ENCODE measurements at places on chromosomes 2 and 18. TPM values are rescaled to one million over a fixed set of nuclear protein-coding genes. Genes with fewer than 3 reads are reported as not detected.
A peak's percentile ranks its signal among the peaks of the same experiment; 100 is the strongest.

Gene CRYBA2
- not detected for total RNA-seq

Gene IL1RL1
- total RNA-seq, result 0.26 TPM

DNA sequence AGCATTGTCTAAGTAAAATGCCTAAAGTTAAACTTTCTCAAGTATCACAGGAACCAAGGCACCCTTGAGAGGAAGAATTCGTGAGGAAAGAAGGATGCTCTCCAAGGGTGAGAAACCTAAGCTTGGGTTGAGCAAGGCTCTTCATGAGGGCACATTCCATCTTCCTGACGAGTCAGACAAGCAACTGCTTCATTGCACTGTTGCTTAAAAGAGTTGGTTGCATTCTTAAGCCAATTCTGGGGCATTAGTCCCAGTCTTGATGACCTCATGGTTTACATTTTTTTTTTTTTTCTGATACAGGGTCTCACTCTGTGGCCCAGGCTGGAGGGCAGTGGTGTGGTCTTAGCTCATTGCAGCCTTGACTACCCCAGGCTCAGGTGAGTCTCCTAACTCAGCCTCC, 237.5 kb downstream of the ACTR3 start:
- H3K27ac ChIP-seq, result no peak overlapping the region
- H3K4me3 ChIP-seq, result no peak overlapping the region
- H3K36me3 ChIP-seq, result no peaks in the 10 kb centered on the region
- DNase-seq, result no peak

GRCh38 chr2:134683561-134684112, 35.2 kb downstream of the TMEM163 start:
- H3K36me3 ChIP-seq, result no peaks in the 10 kb centered on the region
- peak; percentile 43 for DNase-seq
- peaks cover 37% of the 10 kb centered on the region for H3K4me1 ChIP-seq
- H3K27me3 ChIP-seq, result peaks cover 2% of the 10 kb centered on the region
- no peak overlapping the region for H3K27ac ChIP-seq

DNA sequence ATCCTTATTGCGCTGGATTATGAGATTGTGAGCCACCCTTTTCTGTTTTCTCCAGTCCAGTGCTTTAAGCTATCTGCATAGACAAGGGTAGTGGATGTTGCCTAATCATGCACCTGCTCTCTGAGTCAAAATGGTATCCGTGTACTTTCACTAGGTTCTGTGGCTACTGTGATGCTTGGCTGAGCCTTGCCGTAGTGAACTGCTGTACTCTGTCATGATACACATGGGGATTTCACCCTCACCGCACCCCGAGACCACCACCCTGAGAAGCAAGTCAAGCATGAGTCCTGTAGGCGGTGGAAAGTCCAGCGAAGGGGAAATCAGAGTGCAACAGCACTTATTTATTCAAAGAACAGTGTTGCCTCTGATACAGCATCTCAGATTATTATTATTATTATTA, 55.0 kb downstream of the ARHGAP25 start:
- H3K4me1 ChIP-seq, result peaks cover 54% of the 10 kb centered on the region
- H3K4me3 ChIP-seq, result no peak overlapping the region
- peak overlapping the region; percentile 64 for H3K27ac ChIP-seq
- no peaks in the 10 kb centered on the region for H3K27me3 ChIP-seq

DNA sequence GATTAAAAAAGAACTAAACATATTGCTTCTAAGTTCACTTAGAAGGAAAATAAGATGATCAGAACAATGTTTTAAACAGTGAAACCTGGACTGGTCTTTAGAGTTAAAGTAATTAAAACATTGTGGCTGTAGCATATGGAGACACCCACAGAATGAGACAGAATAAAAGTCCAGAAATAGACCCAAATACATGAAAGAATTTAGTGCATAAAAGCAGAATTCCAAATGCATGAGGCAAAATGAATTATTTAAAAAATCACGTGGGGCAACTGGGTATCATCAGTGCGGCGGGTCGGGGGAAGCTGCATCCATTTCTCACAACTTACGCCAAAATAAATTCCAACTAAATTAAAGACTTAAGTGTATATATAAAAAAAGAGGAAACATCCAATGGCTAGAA, 12.1 kb downstream of the RNF149 start:
- no peak for DNase-seq
- H3K27ac ChIP-seq, result no peak overlapping the region
- no peaks in the 10 kb centered on the region for H3K27me3 ChIP-seq
- peaks cover 30% of the 10 kb centered on the region for H3K36me3 ChIP-seq
